ENCODE measurements at places on chromosomes 3 and 15.

GRCh38 chr15:88878720-88879184, 16.6 kb downstream of the HAPLN3 start:
- no peak for DNase-seq

DNA sequence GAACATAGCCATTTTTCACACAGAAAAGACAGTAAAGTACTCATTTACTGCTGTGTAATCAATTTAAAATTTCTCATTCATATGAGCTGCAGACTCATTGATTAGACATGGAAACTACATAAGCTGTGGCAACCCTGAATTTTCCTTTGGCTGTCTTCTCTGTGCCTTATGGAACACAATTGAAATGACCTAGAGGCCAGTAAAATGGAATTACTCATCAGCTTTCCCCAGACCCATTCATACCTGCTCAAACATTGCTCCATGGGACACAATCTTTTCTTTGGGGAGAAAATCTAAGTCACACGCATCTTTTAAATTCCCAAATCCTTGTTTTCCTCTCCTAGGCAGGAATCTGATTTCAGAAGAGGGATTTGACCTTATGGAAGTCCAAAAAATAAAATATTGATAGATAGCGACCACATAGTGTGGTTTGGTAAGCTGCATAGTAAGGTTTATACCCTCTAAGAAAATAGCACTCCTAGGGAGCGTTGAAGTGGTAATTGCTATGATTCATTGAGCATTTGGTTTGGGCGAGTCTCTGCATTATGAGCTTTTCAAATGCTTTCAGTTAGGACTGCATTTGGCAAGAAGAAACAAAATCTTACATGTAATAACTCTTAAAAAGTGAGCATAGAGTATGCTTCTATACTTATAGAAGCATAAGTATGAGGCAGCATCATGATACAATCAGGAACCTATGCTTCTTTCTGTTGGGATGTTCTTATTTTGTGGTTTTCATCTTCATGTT, 243.4 kb upstream of the GADL1 start:
- DNase-seq: no peak

DNA sequence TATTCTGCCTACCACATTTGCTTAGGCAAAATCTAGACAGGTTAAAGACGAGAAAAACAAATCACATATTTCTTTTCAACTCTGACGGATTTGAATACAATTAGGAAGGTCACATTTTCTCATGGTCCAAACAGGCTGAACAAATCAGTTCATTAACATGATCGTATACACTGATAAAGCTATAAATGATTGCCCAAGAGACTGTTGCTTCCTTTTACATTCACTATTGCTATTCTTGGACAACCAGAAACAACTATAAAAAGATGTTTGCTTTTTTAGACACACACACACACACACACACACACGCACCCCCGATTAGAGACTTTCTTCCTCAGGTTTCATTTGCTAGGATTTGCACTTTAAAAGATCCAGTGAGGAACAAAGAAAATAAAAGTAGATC, 122.3 kb upstream of the BHLHE40 start:
- DNase-seq: no peak

GRCh38 chr15:35834866-35835265, 288.9 kb upstream of the DPH6 start:
- no peak for DNase-seq

GRCh38 chr3:106160396-106160795, 291.6 kb upstream of the CBLB start:
- no peak for DNase-seq

GRCh38 chr3:12556314-12556689, 585 bp upstream of the MKRN2 start:
- DNase-seq: no peak

DNA sequence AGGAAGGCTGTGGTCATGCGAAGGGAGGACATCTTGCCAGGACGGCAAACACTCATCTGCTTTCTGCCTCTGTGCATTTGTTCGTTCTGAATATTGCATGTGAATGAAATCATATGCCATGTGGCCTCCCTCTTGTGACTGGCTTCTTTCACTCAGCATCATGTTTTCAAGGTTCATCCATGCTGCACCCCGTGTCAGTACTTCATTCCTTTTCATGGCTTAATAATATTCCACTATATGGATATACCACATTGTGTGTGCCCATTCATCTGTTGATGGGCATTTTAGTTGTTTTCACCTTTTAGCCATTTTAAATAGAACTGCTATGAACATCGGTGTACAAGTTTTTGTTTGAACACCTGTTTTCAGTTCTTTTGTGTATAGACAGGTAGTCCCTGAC, 118.7 kb downstream of the GABRG3 start:
- no peak for DNase-seq

DNA sequence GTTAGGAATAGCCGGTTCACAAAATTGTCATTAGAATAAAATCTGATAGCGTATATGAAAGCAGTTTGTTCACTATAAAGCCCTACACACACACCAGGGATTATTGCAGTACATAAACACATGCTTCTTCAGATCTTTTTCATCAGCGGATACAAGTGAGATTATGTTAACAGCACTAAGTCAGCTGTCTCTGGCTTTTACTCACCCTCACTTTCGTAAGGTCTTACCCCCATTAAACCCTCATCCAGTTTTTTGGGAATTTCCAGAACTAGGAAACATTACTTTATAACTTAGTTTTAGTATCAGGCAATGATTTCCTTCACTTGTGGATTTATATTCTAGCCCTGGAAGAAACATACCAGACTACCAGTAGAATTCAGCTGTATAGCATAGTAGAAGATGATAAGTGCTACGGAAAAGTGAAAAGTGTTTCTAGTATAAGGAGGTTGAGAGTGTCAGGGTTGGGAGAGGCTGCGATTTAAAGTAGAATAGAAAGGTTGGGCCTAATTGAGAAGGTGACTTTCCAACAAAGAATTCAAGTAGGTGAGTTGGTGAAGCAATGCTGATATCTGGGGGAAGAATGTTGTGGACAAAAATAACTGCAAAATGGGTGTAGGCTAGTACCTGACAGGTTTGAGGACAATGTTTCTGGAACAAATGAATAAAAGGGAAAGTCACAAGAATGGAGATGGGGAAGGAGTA, 22.7 kb downstream of the TMEM207 start:
- no peak for DNase-seq

DNA sequence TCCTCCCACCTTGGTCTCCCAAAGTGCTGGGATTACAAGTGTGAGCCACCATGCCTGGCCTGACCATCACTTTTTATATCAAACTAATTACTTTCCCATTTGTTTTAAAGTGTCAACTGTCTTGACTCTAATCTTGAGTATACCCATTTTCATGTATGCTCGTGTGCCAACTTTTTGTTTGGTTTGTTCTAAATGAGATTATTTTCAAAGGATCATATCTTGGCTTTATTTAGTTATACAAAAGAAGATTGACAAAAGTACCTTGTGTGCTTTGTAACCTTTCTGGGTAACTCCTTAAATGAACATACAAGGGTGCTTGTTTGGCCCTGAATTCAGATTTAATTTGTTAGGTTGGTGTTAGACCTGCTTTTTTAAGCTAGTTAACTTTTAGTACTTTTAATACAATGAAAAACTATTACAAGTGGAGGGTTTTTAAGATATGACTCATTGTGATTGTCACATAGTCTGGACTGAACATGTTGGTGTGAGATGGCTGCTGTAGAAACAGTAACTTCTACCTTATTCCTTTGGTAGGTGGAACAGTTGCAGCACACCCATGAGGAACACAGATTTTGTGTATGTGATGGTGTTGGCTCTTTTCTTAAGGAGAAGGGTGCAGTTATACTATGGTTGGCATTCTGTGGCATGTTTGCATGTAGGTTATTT, 10.7 kb downstream of the KIF23 start:
- no peak for DNase-seq

GRCh38 chr3:9552252-9552999, 1.2 kb downstream of the LHFPL4 start:
- no peak for DNase-seq

GRCh38 chr3:88779482-88779881, 327.9 kb upstream of the EPHA3 start:
- DNase-seq: no peak

DNA sequence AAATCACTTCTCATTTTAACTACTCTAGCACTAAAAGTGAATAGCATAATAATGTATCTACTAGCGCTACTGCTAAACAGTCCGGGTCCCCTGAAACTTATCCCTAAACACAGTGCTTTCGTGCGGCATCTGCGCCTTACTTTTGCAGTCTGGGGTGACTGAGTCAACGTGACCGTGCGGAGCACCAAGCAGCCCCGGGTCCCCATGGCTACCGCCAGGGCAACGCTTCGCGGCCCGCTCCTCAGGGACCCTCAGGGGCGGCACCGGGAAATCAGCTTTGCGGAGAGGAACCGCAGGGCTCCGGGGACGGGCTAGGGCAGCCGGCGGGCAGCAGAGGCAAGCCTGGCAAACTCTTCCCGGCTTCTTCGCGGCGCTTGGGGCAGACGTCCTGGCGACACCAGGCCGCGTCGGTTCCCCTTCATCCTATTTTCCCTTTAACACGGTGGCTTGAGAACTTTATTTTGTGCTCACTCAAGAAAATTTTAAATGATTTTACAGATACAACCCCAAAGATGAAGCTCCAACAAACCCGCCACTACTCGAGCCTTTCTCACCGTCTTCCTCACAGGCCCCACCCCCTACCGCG, 757 bp upstream of the DIPK2A start:
- no peak for DNase-seq

DNA sequence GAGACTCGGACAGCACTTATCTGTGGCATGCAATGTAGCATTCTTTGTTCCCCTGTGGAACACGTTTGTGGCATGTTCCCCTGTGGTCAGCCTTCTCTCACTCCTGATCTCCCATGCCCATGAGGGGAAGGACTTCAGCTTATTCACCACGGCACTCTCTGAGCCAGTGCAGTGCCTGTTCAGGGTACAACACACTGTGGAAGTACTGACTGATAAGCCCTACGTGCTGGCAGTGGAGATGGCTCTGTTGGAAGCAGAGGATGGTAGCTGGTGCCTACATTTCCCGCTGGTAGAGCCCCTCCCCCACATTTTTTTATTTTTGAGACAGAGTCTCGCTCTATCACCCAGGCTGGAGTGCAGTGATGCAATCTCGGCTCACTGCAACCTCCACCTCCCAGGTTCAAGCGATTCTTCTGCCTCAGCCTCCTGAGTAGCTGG, 43.5 kb upstream of the ETV5 start:
- no peak for DNase-seq

Data from tibial nerve (tissue), 4 donors.